ENCODE measurements at places on chromosomes 5 and 9. TPM values are rescaled to one million over a fixed set of nuclear protein-coding genes. Genes with fewer than 3 reads are reported as not detected.

NR2F1-AS1 gene
- total RNA-seq = 6.0 TPM

MOCS2 gene
- 70.1 TPM for total RNA-seq

VCAN gene
- 46.0 TPM for total RNA-seq

CNTRL gene
- 17.2 TPM for total RNA-seq

FAM163B gene
- not detected for total RNA-seq

PKD2L2 gene
- total RNA-seq = not detected

PCDHGB5 gene
- 1.1 TPM for total RNA-seq

DUSP1 gene
- 322 TPM for total RNA-seq

SLC27A6 gene
- total RNA-seq = 3.2 TPM

CORO2A gene
- 0.16 TPM for total RNA-seq

ZNF366 gene
- total RNA-seq = not detected

SLC6A18 gene
- not detected for total RNA-seq

GPR21 gene
- total RNA-seq = not detected

ARHGEF39 gene
- total RNA-seq = 0.41 TPM

RFESD gene
- total RNA-seq = 1.7 TPM

NR4A3 gene
- not detected for total RNA-seq

LHFPL2 gene
- total RNA-seq = 19.3 TPM

NUP155 gene
- 86.7 TPM for total RNA-seq

COL23A1 gene
- not detected for total RNA-seq

IARS1 gene
- total RNA-seq = 186 TPM

MCIDAS gene
- total RNA-seq = 0.08 TPM

SV2C gene
- total RNA-seq = not detected

NMRK1 gene
- total RNA-seq = 9.8 TPM

RUFY1 gene
- total RNA-seq = 38.4 TPM

BAAT gene
- not detected for total RNA-seq

CFAP157 gene
- total RNA-seq = not detected

IRX4 gene
- not detected for total RNA-seq

PCDHA9 gene
- under 0.01 TPM for total RNA-seq

KCNV2 gene
- not detected for total RNA-seq

CYLC2 gene
- not detected for total RNA-seq

PPIC gene
- 133 TPM for total RNA-seq

CCDC171 gene
- total RNA-seq = 0.53 TPM

COL27A1 gene
- 4.7 TPM for total RNA-seq

RALGPS1 gene
- 2.4 TPM for total RNA-seq

CD180 gene
- not detected for total RNA-seq

ANGPTL2 gene
- total RNA-seq = 3.8 TPM

RAB3C gene
- not detected for total RNA-seq

OGN gene
- not detected for total RNA-seq

OTULINL gene
- total RNA-seq = 0.58 TPM

FOXD4L3 gene
- not detected for total RNA-seq

SLC45A2 gene
- total RNA-seq = not detected

NUTM2F gene
- not detected for total RNA-seq

Data from SJSA1 (cell line).